ENCODE measurements at places on chromosomes 6 and 20. TPM values are rescaled to one million over a fixed set of nuclear protein-coding genes. Genes with fewer than 3 reads are reported as not detected.

- H3K27me3 ChIP-seq, result no peaks in the 10 kb centered on the region
- H3K4me1 ChIP-seq, result peaks cover 23% of the 10 kb centered on the region
- DNase-seq, result no peak
- H3K36me3 ChIP-seq, result no peaks in the 10 kb centered on the region
- no peak overlapping the region for H3K4me3 ChIP-seq
- no peak overlapping the region for H3K27ac ChIP-seq
These were observed 20.3 kb downstream of the PACSIN1 start for GRCh38 chr6:34486106-34486740.

DNA sequence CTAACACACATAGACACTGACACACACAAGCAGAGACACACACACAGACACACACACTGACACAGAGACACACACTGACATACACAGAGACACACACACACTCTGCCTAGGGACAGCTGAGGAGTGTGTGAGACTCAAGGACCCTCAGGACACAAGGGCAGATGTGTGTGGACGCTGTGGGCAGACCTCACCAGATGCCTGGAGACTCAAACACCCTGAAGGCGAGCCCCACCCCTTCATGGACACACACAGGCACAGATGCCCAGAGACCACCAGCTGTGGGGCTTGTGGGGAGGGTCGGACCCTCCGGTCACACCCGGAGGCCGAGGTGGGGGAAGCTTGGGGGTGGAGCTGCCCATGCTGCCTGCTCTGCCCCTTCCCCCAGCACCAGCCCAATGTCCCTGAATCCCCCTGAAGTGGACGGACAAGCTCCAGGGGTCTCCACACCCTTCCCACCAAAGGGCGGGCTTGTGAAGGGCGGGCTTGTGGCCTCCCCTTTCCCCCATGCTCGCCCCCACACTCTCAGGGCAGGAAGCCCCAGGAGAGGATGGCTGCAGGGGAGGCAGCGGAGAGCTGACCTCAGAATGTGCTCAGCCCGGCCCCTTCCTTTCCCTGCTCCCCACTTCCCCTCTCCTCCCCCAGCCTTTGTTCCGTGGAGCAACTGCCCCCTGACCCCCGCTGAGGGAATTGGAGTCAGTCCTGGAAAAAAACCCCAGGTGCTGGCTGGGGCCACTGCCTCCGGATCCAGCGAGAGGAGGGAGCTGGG lies 13.9 kb upstream of the ABHD16B start:
- peak overlapping the region; percentile 66 for H3K27ac ChIP-seq
- H3K4me3 ChIP-seq, result no peak overlapping the region
- peaks cover 26% of the 10 kb centered on the region for H3K4me1 ChIP-seq
- DNase-seq, result no peak
- H3K27me3 ChIP-seq, result no peaks in the 10 kb centered on the region

Gene ZCCHC3
- total RNA-seq, result 19.3 TPM

Gene SOX18
- 3.3 TPM for total RNA-seq

GRCh38 chr6:142448091-142448729 lies 146.4 kb downstream of the ADGRG6 start:
- DNase-seq, result no peak

Gene INSM1
- 0.07 TPM for total RNA-seq

GRCh38 chr20:58800134-58800871 lies 50.4 kb downstream of the GNAS-AS1 start:
- no peaks in the 10 kb centered on the region for H3K36me3 ChIP-seq
- DNase-seq, result no peak
- H3K27ac ChIP-seq, result no peak overlapping the region
- no peak overlapping the region for H3K4me3 ChIP-seq
- H3K27me3 ChIP-seq, result peaks cover 23% of the 10 kb centered on the region

- H3K4me1 ChIP-seq, result no peaks in the 10 kb centered on the region
- no peaks in the 10 kb centered on the region for H3K27me3 ChIP-seq
- no peak for DNase-seq
These were observed 21.8 kb downstream of the CCDC167 start for GRCh38 chr6:37477656-37478435.

DNA sequence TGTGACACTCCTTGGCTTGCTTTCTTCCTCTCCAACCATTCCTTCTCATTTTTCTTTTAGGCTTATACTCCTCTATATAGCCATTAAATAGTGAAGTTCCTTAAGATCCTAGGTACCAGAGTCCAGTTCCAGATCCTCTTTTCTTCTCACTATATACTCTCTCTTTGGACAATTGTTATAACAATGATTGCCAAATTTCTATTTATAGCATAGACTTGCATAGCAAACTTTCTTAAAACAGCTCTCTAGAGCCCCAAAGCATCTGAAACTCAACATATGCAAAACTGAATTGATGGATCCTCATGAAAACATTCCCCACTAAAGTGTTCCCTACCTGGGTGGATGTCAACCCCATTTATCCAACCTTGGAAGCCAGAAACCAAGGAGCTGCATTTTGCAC lies 13.4 kb downstream of the PHIP start:
- H3K4me1 ChIP-seq, result no peaks in the 10 kb centered on the region
- no peaks in the 10 kb centered on the region for H3K27me3 ChIP-seq
- H3K4me3 ChIP-seq, result no peak overlapping the region
- H3K36me3 ChIP-seq, result no peaks in the 10 kb centered on the region
- no peak for DNase-seq

DNA sequence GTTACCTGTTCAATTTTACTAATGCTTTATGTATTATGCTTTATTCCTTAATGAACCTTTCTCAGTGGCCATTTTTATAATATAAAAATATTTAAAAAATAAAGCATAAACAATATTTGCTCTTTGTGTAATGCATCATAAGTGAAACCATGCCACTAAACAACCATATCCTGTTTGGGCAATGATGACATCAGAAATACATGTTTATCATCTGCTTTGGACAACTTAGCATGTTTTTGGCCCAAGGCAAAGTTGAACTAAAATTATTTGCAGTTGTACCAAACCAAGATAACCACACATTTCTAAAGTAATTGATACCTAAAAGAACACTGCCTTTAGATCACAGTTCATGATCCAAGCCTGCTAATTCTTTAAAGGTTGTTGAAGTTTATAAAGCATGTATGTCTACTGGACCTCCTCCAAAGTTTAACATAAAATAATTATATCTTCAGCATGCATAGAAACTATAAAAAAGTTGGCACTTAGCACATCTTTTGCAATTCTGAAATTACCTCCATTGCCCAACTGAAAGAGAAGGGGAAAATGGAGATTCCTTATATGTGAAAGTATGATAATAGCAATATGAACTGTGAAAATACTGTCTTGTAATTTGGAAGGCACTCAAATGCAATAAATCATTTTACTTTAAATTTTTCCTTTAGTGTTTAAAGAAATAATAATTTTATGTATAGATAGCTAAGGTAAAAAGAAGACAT lies 325.6 kb upstream of the RUNX2 start:
- no peak overlapping the region for H3K27ac ChIP-seq
- no peaks in the 10 kb centered on the region for H3K27me3 ChIP-seq
- no peaks in the 10 kb centered on the region for H3K4me1 ChIP-seq
- no peaks in the 10 kb centered on the region for H3K36me3 ChIP-seq
- DNase-seq, result no peak

Gene DSP
- total RNA-seq, result 104 TPM

Gene HDGFL1
- not detected for total RNA-seq

GRCh38 chr6:41040101-41040939 lies 1.3 kb upstream of the UNC5CL start:
- no peak for DNase-seq
- H3K27ac ChIP-seq, result no peak overlapping the region
- H3K27me3 ChIP-seq, result no peaks in the 10 kb centered on the region
- H3K36me3 ChIP-seq, result no peaks in the 10 kb centered on the region
- no peak overlapping the region for H3K4me3 ChIP-seq

DNA sequence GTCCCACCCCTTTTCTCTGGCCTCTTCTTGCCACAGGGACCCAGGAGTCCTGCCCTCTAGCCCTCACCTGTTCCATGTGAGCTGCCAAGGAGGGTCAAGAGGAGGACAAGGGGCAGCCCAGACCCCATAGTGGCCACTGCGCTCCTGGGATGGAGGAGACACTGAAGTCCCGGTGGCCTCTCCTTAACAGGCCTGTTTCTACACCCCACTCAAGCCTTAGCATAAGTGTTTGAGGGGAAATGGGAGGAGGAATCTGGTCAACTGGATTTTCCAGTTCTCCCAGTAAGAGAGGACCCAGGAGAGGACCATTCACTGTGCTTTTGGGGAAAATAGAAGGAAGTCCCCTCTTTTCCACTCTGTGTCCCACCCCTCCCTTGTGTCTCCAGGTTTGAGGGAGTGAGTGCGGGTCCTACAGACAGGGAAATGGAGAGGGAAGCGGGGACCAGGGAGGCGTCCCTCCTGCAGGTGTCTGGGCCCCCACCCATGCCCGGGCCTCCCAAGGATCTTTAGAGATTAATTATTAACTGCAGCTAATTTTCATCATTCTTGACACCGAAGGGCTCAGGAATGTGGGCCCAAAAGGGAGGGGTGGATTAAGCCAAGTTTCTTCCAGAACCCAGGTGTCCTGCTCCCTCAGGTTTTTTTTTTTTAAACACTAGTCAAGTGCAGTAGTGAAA lies at the start of gene SFTA2:
Gene SFTA2 (minus strand): TSS at position 202 of the 677 bp plus-strand sequence. CDS start 74 bp downstream, at position 128.
- peaks cover 13% of the 10 kb centered on the region for H3K4me1 ChIP-seq
- H3K36me3 ChIP-seq, result no peaks in the 10 kb centered on the region
- no peaks in the 10 kb centered on the region for H3K27me3 ChIP-seq

GRCh38 chr20:44384423-44385027 lies 29.0 kb downstream of the HNF4A start:
- no peak overlapping the region for H3K4me3 ChIP-seq
- peak; percentile 54 for DNase-seq
- no peaks in the 10 kb centered on the region for H3K36me3 ChIP-seq
- H3K27ac ChIP-seq, result no peak overlapping the region

GRCh38 chr20:21396599-21397340 lies 556 bp downstream of the NKX2-4 start:
- H3K4me1 ChIP-seq, result no peaks in the 10 kb centered on the region
- peaks cover 28% of the 10 kb centered on the region for H3K27me3 ChIP-seq
- no peak overlapping the region for H3K27ac ChIP-seq
- H3K36me3 ChIP-seq, result no peaks in the 10 kb centered on the region
- no peak for DNase-seq

- 0 out of 2 replicates have a peak, but pooled peaks cover 6% of the 10 kb centered on the region for H3K27me3 ChIP-seq
- no peak within 1 kb of the TSS for H3K4me3 ChIP-seq
- DNase-seq, result no peak
- H3K36me3 ChIP-seq, result no peaks in the 10 kb centered on the region
- H3K4me1 ChIP-seq, result no peaks in the 10 kb centered on the region
These were observed at the start of gene TUBB2B for GRCh38 chr6:3227363-3228045. Gene TUBB2B (minus strand): TSS chr6:3227653. CDS start chr6:3227543, 110 bp downstream.

Gene TRIM10
- total RNA-seq, result 0.98 TPM

Gene LAMA5
- total RNA-seq, result 321 TPM

GRCh38 chr6:21438986-21439352 lies 154.6 kb upstream of the SOX4 start:
- peaks cover under 1% of the 10 kb centered on the region for H3K4me1 ChIP-seq
- no peak overlapping the region for H3K27ac ChIP-seq
- no peaks in the 10 kb centered on the region for H3K36me3 ChIP-seq
- DNase-seq, result no peak
- no peaks in the 10 kb centered on the region for H3K27me3 ChIP-seq

GRCh38 chr6:21745543-21746337 lies 152.2 kb downstream of the SOX4 start:
- peaks cover 43% of the 10 kb centered on the region for H3K4me1 ChIP-seq
- no peak overlapping the region for H3K4me3 ChIP-seq
- H3K27me3 ChIP-seq, result no peaks in the 10 kb centered on the region
- H3K27ac ChIP-seq, result no peak overlapping the region

DNA sequence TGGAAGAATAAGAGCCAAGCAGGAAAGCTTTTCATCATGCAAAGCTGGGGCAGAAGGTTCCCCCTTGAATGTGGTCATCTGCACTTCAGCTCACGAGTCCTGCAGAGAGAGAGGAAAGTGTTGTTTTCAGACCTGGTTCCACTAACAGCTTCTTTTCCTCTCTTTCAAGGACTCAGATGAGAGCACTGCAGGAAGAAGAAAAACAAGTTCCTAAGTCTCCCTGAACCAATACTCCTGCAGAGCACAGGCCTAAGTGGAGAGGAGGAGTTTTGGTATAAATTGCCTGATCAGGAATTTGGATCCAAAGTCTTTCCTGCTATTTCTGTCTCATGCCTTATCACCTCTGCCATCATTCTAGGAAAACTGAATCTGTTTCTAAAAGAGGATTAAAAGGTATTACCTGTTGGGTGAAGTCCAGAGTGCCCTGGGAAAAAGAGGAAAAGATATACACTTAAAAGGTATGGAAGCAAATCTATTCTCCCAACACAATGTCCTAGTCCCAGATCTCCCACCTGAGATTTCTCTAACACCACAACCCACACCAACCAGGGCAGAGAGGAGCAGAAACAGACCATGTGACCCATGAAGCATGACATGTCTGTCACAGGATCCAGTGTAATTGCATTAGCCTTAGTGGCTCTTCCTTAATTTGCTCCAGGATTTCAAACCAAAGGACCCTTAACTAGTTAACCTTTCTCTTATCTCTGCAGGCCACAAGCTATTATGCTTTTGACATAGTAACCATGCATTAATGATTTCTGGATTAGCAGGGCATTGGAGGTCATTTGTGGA lies 12.2 kb downstream of the HLA-DRB5 start:
- H3K4me1 ChIP-seq, result no peaks in the 10 kb centered on the region
- DNase-seq, result no peak
- H3K4me3 ChIP-seq, result no peak overlapping the region
- no peaks in the 10 kb centered on the region for H3K27me3 ChIP-seq
- H3K27ac ChIP-seq, result no peak overlapping the region
- H3K36me3 ChIP-seq, result no peaks in the 10 kb centered on the region

- no peak overlapping the region for H3K4me3 ChIP-seq
- H3K36me3 ChIP-seq, result no peaks in the 10 kb centered on the region
- no peak for DNase-seq
- H3K4me1 ChIP-seq, result no peaks in the 10 kb centered on the region
These were observed 62.8 kb downstream of the SAMD3 start for GRCh38 chr6:130159956-130160355.

GRCh38 chr6:130752267-130752666 lies 74.9 kb upstream of the SMLR1 start:
- H3K36me3 ChIP-seq, result no peaks in the 10 kb centered on the region
- H3K27ac ChIP-seq, result no peak overlapping the region
- no peak for DNase-seq
- H3K4me1 ChIP-seq, result no peaks in the 10 kb centered on the region

DNA sequence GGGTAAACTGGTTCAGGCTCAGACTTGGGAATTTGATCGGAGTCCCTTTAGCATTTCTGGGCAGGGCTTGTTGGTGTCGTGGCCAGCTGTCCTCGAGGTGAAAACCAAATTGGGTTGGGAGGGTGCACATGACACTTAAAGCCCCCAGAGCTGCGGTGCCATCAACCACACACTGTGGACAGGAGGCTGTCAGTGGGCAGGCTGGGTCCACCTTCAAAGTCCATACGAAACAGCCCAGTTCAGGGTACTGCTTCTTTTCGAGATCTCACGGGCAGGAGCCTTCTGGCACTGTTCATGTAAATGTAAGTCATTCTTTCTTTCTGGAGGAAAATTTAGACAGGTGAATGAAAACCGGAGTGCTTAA lies 7.0 kb downstream of the SYNJ2 start:
- no peak overlapping the region for H3K27ac ChIP-seq
- no peak overlapping the region for H3K4me3 ChIP-seq
- no peaks in the 10 kb centered on the region for H3K36me3 ChIP-seq
- H3K4me1 ChIP-seq, result peaks cover 58% of the 10 kb centered on the region
- no peak for DNase-seq

GRCh38 chr6:15551798-15552197 lies 111.0 kb downstream of the DTNBP1 start:
- no peaks in the 10 kb centered on the region for H3K36me3 ChIP-seq
- no peaks in the 10 kb centered on the region for H3K27me3 ChIP-seq
- peaks cover 12% of the 10 kb centered on the region for H3K4me1 ChIP-seq
- H3K27ac ChIP-seq, result no peak overlapping the region
- no peak for DNase-seq

Gene RSPH4A
- total RNA-seq, result 0.27 TPM

Gene RFX6
- not detected for total RNA-seq
